ENCODE measurements at places on chromosomes 1 and 21. TPM values are rescaled to one million over a fixed set of nuclear protein-coding genes. Genes with fewer than 3 reads are reported as not detected.

The DISP3 gene
- 1.8 TPM for polyA plus RNA-seq

The UBE2U gene
- 0.13 TPM for polyA plus RNA-seq

DNA sequence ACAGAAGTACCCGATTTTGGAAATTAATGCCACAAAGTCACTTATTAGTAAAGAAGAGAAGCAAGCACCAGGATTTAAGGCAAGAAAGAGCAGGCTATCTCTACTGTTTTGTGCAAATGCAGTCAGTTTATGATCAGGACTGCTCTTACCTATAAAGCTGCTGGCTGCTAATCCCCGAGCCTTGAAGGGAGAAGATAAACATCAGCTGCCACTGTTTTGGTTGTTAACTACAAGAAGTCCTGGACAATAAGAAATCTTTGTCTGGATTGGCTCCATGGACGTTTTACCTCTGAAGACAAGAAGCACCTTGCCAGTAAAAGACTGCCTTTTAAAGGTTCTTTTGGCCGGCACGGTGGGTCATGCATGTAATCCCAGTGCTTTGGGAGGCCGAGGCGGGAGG, 21.4 kb downstream of the FRRS1 start:
- no peak for DNase-seq

- no peak for DNase-seq
Observed at GRCh38 chr1:19759740-19760089, 40.0 kb downstream of the TMCO4 start.

DNA sequence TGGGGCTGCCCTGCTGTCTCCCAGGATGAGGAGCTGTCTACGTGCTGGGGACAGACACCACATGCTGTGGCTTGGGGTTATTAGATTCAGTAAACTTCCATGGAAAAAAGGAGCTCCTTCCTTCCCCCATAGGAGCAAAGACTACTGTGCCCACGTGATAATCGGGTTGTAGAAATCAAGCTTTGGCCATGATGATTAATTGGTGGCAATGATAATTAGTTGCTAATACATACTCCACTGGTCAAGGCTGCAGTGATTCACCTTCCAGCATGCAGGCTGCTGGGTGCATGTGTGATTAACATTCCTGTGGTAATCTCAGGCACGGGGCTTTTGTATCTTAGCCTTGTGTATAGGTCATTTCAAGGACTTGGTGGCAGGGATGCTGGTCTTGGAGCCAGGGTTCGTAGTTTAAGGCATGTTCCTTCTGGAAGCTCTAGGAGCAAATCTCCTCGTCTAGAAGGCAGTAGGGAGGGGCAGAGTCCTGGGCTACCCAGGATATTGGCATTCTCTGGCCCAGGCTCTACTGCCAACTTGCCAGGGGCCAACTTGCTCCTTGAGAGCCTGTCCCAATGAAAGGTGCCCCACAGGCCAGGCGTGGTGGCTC, 41.4 kb downstream of the TMCO4 start:
- no peak for DNase-seq

GRCh38 chr1:3142751-3143150, 73.7 kb downstream of the PRDM16 start:
- DNase-seq, result no peak

DNA sequence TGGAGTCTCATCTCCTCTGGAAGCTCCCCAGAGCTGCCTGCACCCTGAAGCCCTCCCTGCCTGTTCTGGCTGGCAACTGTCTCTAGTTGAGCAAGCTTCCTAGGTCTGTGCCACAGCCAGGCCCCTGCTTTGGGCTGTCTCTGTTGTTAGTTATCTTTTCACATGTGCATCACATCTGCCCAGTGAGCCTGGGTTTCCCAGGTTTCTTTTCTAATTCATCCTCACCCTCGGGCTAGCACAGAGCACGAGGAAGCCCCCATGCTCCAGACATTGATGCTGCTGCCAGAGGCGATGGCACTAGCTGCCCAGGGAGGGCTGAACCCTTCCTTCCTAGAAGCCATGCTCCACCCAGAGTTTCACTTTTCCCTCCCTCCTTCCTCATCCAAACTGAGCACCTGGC, 27.2 kb downstream of the RASSF5 start:
- DNase-seq, result no peak

All from left renal cortex interstitium (tissue), 4 donors.